ENCODE measurements at places on chromosomes 5 and 9. TPM values are rescaled to one million over a fixed set of nuclear protein-coding genes. Genes with fewer than 3 reads are reported as not detected.

DNA sequence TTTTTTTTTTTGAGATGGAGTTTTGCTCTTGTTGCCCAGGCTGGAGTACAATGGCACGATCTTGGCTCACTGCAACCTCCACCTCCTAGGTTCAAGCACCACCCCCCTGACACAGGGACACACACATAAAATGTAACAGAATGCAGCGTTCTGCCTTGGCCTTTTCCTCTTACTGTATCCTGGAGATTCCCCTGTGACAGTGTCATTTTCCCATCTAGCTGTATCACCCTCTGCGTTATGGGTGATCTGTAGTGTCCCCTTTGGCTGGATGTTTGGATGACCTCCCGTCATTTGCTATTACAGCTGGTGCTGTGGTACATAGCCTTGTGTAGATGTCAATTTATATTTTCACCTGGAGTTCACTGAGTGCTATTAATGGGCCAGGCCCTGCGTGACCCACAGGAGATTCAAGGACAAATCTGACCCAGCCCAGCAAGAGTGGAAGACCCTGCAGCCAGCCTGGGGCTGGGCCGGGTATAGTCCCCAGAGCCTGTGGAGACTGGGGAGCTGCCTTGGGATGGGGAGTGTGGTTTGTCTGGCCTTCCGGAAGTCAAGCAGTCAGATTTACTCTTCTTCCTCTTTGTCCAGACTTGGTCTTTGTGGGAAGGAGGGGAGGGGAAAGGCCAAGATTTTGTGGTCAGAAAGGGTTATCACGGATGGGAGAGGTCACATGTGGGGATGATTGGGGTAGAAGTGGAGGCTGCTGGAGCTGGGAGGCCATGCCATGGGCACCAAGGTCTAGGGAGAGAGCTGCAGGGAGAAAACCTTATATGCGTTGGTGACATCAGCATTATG is 43.6 kb downstream of the ERGIC1 start:
- DNase-seq = no peak

DNA sequence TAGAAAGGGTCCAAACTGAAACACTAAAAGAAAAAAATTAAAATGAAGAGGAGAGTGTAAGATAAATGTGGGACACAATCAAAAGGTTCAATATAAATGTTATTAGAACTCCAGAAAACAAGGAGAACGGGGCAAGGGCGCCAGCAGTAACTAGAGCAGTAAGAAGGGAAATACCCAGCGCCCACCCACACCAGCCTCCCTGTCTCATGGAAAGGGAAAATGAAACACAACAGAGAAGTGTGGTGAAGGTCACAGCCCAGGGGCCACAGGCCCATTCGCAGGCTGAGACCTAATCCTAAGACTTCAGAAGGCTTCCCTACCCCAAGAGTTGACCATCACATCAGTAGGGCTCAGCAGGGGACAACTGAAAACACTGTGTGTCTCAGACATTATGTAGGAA is 45.8 kb upstream of the CLK4 start:
- no peak for DNase-seq

- DNase-seq = no peak
These were observed 2.3 kb downstream of the DIRAS2 start for GRCh38 chr9:90640361-90640760.

GRCh38 chr9:20479419-20480155 is 142.7 kb downstream of the MLLT3 start:
- no peak for DNase-seq

GRCh38 chr5:126939887-126940286 is 90.5 kb downstream of the MARCHF3 start:
- no peak for DNase-seq

DNA sequence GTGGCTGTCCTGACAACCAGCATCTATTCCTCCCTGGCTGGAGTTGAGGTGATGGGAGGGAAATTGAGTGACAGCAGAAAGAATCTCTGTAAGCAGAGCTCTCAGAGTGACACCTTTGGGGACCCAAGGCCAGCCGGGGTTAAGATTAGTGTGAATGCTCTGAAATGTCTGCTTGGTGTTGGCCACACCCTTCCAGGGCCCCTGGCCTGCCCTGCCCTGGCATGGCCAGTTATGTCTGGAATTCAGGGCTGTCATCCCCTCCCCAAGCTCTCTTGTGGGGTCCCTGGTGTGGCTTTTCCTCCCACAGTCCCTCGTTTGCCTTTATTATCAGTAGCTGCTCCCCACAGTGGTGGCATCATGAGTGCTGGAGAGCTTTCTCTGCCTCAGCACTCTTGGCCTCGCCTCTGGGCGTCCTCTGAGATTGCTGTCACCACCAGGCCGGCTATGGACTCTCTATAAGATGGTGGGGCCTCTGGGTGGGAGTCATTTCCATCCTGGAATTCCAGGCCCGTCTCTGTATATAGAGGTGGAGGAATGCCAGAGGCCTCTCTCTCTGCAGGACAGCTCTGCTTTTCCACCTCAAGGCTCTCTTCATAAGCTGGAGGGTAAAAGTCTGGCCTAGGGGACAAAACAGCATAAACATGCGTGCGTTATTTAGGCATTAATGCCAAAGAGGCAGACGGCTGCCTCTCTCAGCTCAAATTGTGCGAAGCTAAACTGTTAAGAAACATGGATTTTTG is 3.6 kb downstream of the TMEM252 start:
- no peak for DNase-seq

DNA sequence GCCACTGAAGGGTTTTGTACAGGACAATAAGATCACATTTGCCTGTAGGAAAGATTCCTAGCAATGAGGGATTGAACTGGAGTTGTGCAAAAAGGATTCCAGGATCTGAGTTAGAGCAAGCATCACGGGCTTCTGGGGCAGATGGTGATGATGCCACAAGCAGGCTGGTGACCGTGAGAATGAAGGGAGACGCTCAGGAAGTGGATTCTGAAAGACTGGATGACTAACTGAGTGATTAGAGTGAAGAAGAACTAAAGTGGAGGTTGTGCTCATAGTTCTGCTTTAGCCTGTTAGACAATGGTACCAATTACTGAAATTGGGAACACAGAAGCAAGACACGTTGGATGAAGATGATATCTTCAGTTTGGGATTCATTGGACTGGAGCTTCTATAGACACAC is 168.2 kb downstream of the CD180 start:
- no peak for DNase-seq

DNA sequence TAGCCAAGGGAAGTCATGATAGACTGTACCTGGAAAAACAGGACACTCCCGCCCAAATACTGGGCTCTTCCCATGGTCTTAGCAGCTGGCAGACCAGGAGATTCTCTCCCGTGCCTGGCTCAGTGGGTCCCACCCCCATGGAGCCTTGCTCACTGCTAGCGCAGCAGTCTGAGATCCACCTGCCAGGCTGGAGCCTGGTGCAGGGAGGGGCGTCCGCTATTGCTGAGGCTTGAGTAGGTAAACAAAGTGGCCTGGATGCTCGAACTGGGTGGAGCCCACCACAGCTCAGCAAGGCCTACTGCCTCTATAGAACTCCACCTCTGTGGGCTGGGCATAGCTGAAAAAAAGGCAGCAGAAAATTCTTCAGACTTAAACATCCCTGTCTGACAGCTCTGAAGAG is 10.1 kb upstream of the THG1L start:
- DNase-seq = no peak

GRCh38 chr9:94980947-94981722 is 254.6 kb downstream of the AOPEP start:
- DNase-seq = no peak

- DNase-seq = peak; percentile 35
These were observed 168.5 kb downstream of the DOCK2 start for GRCh38 chr5:169805527-169805934.

DNA sequence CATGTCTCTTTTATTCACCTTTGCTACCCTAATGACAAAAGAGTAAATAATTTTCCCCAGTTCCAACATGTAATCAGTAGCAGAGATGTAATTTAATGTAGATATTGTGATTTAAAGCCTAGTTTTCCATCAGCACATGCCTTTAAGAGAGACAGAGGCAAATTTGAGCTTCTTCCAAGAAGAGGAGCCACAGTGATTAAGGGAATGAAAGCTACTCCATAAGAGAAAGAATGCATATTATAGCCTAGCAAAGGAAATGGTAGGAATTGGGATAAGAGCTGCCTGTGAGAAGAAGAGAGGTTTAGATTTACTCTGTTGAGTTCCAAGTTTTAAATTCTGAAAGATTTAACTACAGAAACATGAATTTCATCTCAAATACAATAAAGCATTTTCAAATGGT is 591.0 kb upstream of the DMAC1 start:
- DNase-seq = no peak

DNA sequence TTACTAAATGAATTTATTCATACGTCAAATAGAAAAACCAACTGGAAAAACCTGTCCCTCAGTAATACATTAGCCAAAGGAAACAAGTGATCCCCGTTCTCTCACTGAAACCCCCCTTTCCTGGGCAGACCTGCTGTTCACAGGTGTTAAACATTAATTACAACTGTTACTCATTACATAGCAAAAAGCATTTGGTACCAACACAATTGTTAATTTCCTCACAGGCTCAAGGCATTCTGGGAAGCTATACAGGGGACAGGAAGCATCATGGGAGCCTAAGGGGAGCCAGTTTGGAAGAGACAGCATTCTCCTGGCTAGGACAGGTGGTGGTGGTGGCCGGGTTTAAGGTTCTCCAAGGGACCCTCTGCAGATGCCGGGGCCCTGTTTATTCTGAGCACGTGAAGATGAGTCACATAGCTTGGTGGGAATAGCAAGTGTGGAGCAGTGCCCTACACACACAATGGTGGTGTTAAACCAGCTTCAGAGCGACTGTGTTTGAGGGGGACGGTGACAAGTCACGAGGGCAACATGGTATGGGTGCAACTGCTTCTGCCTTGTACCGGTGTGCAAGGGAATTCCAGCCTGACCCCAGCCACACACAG is 62.6 kb upstream of the SLC25A51 start:
- DNase-seq = no peak

GABRA6 gene
- total RNA-seq = not detected

CSF2 gene
- 0.29 TPM for total RNA-seq

BTNL8 gene
- not detected for total RNA-seq

TMEM232 gene
- total RNA-seq = 3.0 TPM

SLC34A3 gene
- total RNA-seq = not detected

OLFM1 gene
- not detected for total RNA-seq

CDKN2A gene
- 6.7 TPM for total RNA-seq

PRR7 gene
- total RNA-seq = 3.2 TPM

CENPP gene
- 5.9 TPM for total RNA-seq

DNAH5 gene
- not detected for total RNA-seq
